Muscle of arm (tissue), 14 donors: ENCODE measurements at places on chromosomes 2 and 18. TPM values are rescaled to one million over a fixed set of nuclear protein-coding genes. Genes with fewer than 3 reads are reported as not detected.

DNA sequence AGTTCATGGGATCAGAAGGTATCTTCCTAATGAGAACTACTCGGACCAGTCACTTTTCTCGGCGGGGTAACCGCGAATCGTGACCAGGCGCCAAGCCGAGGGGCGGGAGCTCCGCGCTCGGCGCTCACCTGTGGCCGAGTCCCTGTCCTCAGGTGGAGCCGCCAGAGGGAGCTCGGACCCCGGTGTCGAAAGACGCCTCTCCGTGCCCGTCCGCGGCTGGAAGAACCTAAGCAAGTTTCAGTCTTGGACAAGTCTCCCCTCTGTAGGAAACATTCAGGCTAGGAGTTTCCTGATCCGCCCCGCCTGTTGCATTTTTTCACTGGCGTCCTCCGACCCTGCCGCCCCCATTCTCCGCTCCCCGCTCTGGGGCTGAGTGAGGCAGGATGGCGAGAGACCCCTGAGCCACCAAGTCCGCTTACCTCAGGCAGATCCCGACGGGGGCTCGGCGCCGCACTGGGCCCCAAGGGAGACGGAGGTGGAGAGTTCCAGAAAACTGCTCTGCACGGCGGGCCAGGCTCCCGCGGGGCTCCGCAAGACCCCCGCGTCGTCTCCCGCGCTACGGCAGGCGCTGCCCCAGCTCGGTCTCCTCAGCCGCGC lies 480 bp downstream of the DSEL start:
- peak; percentile 91 for DNase-seq

DNA sequence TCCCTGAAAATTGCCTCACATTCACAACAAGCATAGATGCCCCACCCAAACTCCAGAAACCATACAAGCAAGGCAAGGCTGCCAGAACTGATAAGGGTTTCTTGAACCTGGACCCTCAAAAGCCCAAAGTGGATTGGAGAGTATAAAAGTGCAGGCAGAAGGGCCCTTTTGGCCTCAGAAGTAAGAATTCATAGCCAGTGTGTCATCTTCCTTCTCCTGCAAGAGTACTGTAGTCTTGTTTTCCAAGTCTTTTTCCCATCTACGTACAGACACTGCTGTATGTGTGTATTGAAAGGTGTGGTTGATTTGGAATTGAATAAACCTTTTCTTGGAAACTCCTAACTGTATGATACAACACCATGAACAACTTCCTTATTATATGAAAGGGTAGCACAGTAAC lies 46.8 kb downstream of the ZC3H15 start:
- DNase-seq, result no peak

DNA sequence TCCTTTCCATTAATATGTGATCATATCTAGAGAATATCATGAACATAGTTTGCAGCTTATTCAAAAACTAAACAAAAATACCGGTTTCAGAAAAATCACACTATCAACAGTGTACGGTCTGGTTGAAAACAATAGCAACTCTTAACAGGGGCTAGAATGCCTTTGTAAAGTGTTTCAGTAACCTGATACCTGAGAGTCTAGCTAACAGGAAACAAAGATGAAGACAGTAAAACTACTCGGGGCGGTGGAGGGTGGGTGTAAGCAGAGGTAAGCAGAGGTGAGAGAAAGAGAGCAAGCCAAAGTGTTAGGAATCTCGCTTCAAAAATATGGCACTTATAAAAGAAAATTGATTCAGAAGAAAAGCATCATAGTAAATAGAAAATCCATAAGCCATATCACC lies 109.0 kb upstream of the RGPD4 start:
- DNase-seq, result no peak

DNA sequence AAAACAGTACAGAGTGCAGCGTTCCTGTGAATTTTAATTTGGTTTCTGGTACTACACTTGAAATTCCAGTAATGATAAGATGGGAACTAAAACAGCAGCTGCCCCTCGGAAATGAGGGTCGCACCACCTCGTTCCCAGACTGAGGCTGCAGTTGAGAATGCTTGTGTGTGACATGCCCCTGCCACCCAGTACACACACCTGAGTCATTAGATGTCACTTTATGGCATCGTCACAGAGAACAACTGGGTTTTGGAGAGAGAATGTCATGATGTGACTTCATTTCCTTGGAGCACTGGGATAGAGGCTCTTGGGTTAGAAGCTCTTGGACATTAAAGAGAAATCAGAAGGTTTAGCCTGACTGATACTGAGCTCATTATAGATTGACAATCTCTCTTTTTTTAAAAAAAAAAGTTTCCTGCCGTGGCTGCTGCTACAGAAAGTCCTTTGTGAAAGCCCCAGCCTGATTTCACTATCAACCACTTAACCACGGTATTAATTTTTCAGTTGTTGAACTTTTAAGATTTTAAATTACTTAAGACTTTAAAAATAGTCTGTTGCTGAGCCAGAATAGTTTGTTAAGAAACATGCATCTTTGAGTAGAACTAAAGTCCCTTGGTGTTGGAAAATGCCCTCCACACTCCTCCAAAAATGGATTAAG lies 24.5 kb downstream of the BCL2L11 start:
- DNase-seq, result no peak

GRCh38 chr2:228728961-228729360 lies 542.1 kb downstream of the PID1 start:
- DNase-seq, result no peak

DNA sequence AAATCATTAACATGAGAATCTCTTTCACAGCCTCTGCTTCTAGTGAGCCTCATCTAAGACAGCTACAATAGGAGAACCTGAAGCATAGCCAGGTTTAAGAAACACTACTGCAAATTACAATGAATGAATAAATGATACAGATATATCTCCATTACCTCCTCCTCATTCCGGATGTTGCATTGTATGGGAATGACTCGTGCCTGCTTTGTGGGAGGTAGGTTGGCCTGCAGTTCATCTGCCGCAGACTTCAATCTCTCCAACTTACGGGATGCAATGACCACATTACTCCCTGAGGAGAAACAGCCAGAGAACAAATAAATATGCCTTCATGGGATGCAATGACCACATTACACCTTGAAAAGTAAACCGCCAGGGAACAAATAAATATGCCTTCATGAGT lies 15.4 kb downstream of the PECR start:
- no peak for DNase-seq

- DNase-seq, result no peak
Observed at GRCh38 chr18:22783662-22784076, 149.5 kb upstream of the RBBP8 start.

GRCh38 chr18:34562252-34562870 lies 147.7 kb upstream of the DTNA start:
- no peak for DNase-seq

DNA sequence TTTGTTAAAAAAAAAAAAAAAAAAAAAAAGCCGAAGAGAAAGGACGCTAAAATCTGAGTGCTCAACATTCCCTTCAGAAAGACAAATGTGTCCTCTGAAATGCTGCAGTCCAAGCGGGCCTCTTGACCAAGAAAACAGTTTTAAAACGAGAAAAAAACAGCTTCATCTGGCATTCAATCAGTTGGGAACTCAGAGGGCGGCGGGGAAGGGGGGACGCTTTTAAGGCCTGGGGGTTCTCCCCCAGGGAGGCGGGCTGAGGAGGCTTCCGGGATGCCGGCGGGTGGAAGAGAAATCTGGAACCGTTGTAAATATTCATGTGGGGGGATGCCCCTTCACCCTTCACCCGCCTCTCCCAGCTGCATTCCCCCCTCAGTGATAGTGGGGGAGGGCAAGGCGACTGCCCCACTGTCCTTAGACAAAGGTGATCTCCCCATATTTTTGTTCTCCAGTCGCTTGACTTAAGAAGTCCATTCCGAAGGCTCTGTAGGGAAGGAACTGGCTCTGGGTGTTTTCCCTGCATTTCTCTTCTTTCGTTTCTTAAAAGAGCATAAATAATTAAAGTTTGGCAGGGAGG lies 3.3 kb upstream of the HOXD11 start:
- DNase-seq, result no peak

DNA sequence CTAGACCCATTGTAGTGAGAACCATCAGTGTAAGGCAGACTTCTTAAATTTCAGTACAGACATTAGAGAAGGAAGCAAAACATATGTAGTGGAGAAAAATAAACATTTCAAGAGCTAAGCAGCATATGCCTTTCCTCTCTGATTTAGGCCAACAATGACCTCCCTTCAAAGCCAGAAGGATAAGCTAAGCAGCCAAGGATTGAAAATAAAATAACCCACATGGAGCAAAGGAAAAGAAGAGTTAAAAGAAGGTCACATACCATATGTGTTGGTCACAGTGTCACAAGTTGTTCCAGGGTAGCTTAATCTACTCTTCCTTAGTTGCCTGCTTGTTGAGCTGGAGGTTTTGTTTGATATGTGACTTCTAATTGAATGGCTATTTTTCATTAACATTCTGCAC lies 15.6 kb upstream of the LAMA1 start:
- no peak for DNase-seq

GRCh38 chr2:186459009-186459408 lies 27.1 kb upstream of the ZC3H15 start:
- DNase-seq, result peak; percentile 2

DNA sequence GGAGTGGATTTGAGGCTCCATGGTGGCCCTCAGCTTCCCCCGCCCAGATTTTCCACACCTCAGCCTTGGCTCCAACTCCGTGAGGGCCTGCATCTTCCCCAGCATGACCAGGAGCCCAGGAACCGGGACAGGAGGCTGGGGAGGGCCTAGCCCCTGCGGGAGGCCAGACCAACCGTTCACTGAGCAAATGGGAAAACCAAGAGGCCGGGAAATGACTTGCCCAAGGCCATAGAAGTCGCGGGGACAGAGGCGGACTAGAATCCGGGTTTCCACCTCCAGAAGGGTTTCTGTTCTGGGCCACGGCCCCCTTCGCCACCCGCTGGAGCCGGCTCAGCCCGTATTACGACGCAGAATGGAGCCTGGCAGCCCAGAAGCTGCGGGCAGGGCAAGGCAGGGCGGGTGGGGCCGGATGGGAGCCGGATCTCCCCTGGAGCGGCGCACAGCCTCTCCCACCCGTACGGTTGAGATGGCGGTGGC lies 7.9 kb upstream of the CRYBA2 start:
- DNase-seq, result no peak

- DNase-seq, result no peak
Observed at GRCh38 chr2:70991142-70991541, 3.5 kb downstream of the TEX261 start.

- DNase-seq, result no peak
Observed at GRCh38 chr2:212328136-212328535, 210.5 kb downstream of the ERBB4 start.

DNA sequence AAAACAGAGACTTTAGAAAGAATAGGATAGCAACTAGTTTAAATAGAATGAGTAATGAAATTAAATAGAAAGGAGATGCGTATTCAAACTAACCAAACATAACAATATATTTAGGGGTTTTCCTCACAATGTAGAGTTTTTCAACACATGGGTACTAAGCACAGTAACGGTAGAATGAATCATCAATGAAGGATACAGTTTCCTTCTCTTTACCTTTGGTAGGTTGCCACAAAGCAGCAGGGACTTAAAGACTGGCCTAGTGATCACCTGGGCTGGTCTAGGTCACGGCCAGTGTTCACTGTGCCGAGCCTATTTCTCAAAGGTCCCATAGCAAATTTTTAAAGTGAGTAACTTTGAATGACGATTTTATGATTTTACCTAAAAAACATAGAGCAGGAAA lies 311.7 kb downstream of the XIRP2 start:
- DNase-seq, result no peak

- DNase-seq, result no peak
Observed at GRCh38 chr18:79910563-79911343, 40.7 kb downstream of the SLC66A2 start.

GRCh38 chr2:2850859-2851258 lies 519.8 kb upstream of the MYT1L start:
- DNase-seq, result no peak

- no peak for DNase-seq
Observed at GRCh38 chr2:37800176-37800858, 124.8 kb upstream of the RMDN2 start.

GRCh38 chr2:152632736-152633135 lies 84.5 kb downstream of the PRPF40A start:
- no peak for DNase-seq

GRCh38 chr2:24375349-24376087 lies 15.2 kb upstream of the ITSN2 start:
- peak; percentile 51 for DNase-seq

- no peak for DNase-seq
Observed at GRCh38 chr18:25164211-25164847, 187.6 kb downstream of the ZNF521 start.

DNA sequence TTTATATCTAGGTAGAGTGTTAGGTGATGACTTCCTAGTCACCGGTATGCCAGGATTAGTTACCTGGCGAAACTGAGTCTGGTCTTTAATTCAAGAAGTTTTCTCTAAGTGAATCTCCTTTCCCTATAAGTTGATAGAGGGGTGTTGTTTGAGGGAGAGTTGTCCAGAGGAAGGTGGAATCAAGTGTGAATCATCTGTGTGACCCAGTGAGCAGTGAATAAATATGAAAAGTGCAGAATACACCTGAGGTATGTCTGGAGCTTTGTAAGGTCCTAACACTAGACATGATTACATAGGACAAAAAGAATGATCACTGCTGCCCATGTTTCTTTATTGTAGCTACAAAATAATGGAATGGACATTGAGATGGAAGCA lies 11.2 kb downstream of the POU3F3 start:
- DNase-seq, result no peak

DNA sequence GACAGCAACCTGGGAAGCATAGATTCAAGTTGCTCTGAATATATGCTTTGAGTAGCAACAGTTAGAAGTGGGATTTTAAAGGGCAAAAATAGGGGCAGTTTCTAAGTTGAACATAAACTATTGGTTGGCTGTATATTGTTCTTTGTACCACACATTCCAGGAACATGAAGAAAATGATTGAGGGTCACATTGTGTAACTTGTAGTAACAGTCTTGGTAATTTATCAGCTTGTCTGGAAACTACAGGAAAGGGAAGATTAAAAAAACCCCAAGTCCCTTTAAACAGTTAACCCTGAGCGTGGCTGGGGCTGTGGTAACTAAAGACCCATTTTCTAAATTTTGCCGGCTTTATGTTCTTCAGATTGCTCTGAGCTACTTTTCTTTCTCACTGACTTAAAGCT lies 7.4 kb downstream of the PLEKHB2 start:
- DNase-seq, result no peak

GRCh38 chr2:54455563-54456361 lies at the start of gene SPTBN1:
TSS of gene SPTBN1 (plus strand) at chr2:54456327. CDS start at chr2:54526419, 70,092 bp downstream.
- DNase-seq, result peak; percentile 95

DNA sequence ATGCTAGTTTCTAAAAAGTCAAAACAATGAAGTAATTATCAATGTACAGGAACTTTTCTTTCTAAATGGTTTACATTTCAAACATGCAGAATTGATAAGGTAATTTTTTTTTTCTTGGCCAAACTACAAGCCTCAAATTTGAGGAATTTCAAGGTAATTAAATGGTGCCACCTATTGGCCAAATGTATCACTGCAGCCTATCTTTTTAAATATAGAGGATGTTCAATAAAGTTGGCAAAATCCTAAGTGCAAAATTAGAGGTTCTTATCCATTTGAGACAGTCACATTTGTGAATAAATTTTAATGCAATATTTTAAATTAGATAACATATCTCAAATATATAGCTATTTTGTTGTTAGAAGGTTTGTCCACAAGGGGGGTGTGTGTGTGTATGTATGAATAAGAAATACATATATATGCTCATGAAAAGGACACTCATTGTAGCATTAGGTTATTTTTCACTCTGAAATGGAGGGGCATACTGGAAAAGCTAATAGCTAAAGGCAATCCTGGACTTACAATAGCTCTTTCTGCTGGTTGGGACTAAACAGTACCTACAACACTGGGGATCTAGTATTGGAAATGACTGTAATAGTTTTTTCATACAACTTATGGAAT lies 26.2 kb downstream of the MMADHC start:
- peak; percentile 35 for DNase-seq

- DNase-seq, result no peak
Observed at GRCh38 chr2:238905644-238906043, 57.8 kb downstream of the TWIST2 start.

The TUBA4B gene
- 0.21 TPM for polyA plus RNA-seq

The CBLN2 gene
- not detected for polyA plus RNA-seq

The SAG gene
- 0.07 TPM for polyA plus RNA-seq

The INHBB gene
- 1.0 TPM for polyA plus RNA-seq
